ENCODE measurements at places on chromosomes 13 and 19. TPM values are rescaled to one million over a fixed set of nuclear protein-coding genes. Genes with fewer than 3 reads are reported as not detected.

- no peak overlapping the region for H3K4me3 ChIP-seq
- no peak for DNase-seq
- H3K27me3 ChIP-seq: no peaks in the 10 kb centered on the region
- H3K36me3 ChIP-seq: no peaks in the 10 kb centered on the region
These were observed 1421.5 kb upstream of the SPRY2 start for GRCh38 chr13:81762449-81762848.

GRCh38 chr13:51523082-51523518 lies 61.2 kb upstream of the WDFY2 start:
- no peak for DNase-seq
- no peaks in the 10 kb centered on the region for H3K27me3 ChIP-seq
- no peaks in the 10 kb centered on the region for H3K36me3 ChIP-seq
- H3K4me3 ChIP-seq: no peak overlapping the region
- H3K27ac ChIP-seq: no peak overlapping the region

DNA sequence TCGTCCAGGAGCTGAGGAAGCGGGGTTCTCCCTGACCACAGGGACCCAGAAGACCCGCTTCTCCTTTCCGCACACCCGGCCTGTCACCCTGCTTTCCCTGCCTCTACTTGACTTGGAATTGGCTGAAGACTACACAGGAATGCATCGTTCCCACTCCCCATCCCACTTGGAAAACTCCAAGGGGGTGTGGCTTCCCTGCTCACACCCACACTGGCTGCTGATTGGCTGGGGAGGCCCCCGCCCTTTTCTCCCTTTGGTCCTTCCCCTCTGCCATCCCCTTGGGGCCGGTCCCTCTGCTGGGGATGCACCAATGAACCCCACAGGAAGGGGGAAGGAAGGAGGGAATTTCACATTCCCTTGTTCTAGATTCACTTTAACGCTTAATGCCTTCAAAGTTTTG lies 18.9 kb downstream of the VASP start:
- H3K27ac ChIP-seq: no peak overlapping the region
- DNase-seq: peak; percentile 68
- H3K36me3 ChIP-seq: peaks cover 51% of the 10 kb centered on the region
- peaks cover 24% of the 10 kb centered on the region for H3K4me1 ChIP-seq
- H3K27me3 ChIP-seq: no peaks in the 10 kb centered on the region
- no peak overlapping the region for H3K4me3 ChIP-seq

DNA sequence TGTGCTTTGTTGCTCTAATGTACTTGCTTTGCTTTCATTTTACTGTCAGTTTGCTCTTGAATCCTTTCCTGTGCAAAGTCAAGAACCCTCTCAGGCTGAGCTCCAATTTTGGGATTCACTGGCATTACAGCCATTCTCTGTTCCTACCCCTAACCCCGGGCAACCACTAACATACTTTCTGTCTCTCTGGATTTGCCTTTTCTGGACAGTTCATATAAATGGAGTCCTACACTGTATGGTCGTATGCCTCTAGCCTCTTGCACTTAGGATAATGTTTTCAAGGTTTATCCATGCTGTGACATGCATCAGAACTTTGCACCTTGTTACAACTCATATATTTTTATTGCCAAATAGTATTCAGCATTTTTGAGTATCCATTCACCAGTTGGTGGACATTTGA lies 2.7 kb upstream of the TEX30 start:
- H3K36me3 ChIP-seq: no peaks in the 10 kb centered on the region
- no peaks in the 10 kb centered on the region for H3K4me1 ChIP-seq
- no peak overlapping the region for H3K4me3 ChIP-seq
- no peaks in the 10 kb centered on the region for H3K27me3 ChIP-seq
- no peak overlapping the region for H3K27ac ChIP-seq
- no peak for DNase-seq

- DNase-seq: no peak
- no peak overlapping the region for H3K4me3 ChIP-seq
- no peaks in the 10 kb centered on the region for H3K4me1 ChIP-seq
These were observed 7.0 kb upstream of the HSPH1 start for GRCh38 chr13:31168736-31169135.

- no peak for DNase-seq
- no peaks in the 10 kb centered on the region for H3K4me1 ChIP-seq
- no peak overlapping the region for H3K4me3 ChIP-seq
- no peaks in the 10 kb centered on the region for H3K27me3 ChIP-seq
These were observed 15.3 kb upstream of the SPATA13 start for GRCh38 chr13:24145240-24145639.

DNA sequence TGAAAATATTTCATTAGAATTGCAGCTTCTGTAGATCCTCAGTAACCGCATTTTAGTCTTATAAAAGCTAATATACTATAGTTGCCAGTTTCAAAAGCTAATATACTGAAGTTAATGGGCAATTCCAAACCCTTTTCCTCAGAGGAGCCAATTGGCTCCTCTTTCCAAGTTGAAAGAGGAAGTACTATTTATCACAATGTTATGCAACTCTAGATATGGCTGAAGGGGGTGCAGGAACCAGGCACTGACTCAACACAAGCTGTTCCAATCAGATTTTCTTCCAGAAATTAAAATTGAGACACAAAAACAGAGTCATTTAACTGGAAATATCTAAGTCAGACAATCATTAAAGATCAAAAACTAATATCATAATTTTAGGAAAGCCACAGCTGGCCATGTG lies 258.9 kb downstream of the PCDH20 start:
- H3K4me1 ChIP-seq: peaks cover under 1% of the 10 kb centered on the region
- DNase-seq: no peak
- H3K27ac ChIP-seq: no peak overlapping the region
- no peak overlapping the region for H3K4me3 ChIP-seq
- H3K27me3 ChIP-seq: no peaks in the 10 kb centered on the region

GRCh38 chr19:35330475-35330874 lies 1.5 kb downstream of the CD22 start:
- DNase-seq: no peak
- H3K4me1 ChIP-seq: no peaks in the 10 kb centered on the region
- H3K27ac ChIP-seq: no peak overlapping the region
- H3K27me3 ChIP-seq: no peaks in the 10 kb centered on the region
- H3K4me3 ChIP-seq: no peak overlapping the region
- H3K36me3 ChIP-seq: no peaks in the 10 kb centered on the region

DNA sequence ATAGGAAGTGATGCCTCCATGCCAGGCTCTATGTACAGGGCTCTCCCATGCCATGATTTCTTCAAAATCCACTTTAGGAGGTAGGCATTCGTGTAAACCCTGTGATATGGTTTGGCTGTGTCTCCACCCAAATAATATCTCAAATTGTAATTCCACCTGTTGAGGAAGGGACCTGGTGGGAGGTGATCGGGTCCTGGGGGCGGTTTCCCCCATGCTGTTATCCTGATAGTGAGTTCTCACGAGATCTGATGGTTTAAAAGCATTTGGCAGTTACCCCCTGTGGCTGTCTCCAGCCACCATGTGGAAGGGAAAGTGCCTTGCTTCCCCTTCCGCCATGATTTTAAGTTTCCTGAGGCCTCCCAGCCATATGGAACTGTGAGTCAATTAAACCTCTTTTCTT lies 8.1 kb downstream of the SARS2 start:
- peaks cover 9% of the 10 kb centered on the region for H3K36me3 ChIP-seq
- DNase-seq: no peak
- no peak overlapping the region for H3K4me3 ChIP-seq
- H3K4me1 ChIP-seq: no peaks in the 10 kb centered on the region
- H3K27ac ChIP-seq: no peak overlapping the region

- H3K4me1 ChIP-seq: peaks cover 14% of the 10 kb centered on the region
- peaks cover 6% of the 10 kb centered on the region for H3K36me3 ChIP-seq
- no peak overlapping the region for H3K27ac ChIP-seq
These were observed 1.5 kb downstream of the ZNF814 start for GRCh38 chr19:57887195-57887941.

GRCh38 chr19:15666883-15667282 lies 6.0 kb upstream of the CYP4F12 start:
- DNase-seq: no peak
- no peaks in the 10 kb centered on the region for H3K4me1 ChIP-seq
- no peak overlapping the region for H3K4me3 ChIP-seq
- H3K27ac ChIP-seq: no peak overlapping the region
- no peaks in the 10 kb centered on the region for H3K36me3 ChIP-seq

DNA sequence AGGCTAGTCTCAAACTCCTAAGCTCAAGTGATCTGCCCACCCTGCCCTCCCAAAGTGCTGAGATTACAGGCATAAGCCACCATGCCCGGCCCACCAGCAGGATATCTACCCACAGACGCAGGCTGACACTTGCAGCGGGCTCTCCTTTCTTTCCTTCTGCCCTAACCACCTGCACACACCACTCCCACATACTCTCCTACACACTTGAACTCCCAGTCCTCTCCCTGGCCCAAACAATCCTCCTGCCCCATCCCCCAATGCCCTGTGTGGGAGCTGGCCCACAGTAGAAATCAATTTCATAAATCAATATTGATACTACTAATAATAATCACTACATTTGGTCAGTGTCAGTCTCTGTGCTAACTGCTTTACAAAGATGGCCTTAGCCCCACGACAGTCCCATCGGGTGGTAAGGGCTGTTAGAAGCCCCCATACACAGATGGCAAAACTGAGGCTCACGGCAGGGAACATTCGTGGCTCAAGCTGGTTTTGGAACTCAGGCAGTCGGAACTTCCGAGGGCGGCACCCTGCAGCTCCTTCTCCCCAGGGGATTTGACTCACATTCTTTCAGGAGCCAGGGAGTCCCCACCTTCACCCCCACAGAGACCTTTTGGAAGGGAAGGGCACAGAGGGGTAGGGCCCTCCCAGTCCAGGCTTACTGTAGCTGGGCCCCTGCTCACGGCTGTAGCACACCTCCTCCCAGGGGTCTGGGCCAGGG lies 3.4 kb upstream of the DPF1 start:
- no peaks in the 10 kb centered on the region for H3K36me3 ChIP-seq
- no peak for DNase-seq
- peaks cover 5% of the 10 kb centered on the region for H3K27me3 ChIP-seq
- no peaks in the 10 kb centered on the region for H3K4me1 ChIP-seq
- no peak overlapping the region for H3K27ac ChIP-seq

DNA sequence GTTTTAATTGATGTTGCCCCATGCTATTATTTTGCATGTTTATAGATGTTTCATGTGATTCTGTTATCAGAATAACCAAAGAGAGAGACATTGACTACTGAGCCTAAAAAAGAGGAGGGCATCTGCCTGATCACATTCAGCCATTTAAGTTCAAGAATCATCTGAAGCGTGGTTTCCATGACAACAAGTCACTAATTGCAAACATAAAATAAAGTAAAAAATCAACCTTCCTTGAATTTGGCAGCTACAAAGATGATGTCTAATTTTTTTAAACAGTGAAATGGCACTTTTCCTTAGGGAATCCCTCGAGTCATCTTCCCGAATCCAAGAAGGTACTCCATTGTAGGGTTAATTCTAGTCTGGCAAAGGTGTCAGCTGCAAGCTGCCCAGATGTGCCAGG lies 884.2 kb downstream of the DIAPH3 start:
- no peak overlapping the region for H3K27ac ChIP-seq
- no peaks in the 10 kb centered on the region for H3K4me1 ChIP-seq
- no peaks in the 10 kb centered on the region for H3K27me3 ChIP-seq
- H3K4me3 ChIP-seq: no peak overlapping the region

DNA sequence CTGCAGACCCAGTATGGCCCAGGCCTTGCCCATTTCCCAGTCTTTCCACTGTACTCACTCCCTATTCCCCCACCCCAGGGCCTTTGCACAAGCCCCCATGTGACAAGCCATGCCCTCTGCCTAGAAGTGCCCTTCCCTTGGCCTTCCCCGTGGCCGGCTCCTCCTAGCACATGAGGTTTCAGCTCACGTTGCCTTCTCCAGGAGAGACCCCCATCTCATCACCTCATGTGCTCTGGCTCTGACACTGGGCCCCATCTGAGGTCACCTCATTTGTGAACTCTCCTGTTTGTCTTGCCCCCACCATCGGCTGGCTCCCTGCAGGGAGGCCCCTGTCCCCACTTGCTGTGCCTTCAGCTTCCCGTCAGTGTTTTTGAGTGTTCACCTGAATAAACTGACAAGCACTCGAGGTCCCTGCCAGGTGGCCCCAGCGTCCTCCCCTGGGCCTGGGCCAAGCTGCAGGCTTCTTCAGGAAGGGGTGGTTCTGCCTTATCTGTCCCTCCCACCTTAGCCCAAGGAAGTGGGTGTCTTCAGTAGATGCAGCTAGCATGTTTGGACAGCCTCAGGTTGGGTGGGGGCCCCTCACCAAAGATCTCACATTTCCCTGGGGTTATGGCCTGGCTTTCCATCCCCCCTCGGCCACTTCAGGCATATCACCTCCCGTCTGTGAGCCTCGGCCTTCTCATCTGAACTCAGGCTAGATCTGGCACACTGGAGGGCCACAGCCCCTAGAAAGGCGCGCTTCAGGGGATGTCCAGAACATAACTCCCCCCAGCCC lies 3.8 kb upstream of the SLC25A42 start:
- H3K4me3 ChIP-seq: no peak overlapping the region
- H3K27ac ChIP-seq: no peak overlapping the region

DNA sequence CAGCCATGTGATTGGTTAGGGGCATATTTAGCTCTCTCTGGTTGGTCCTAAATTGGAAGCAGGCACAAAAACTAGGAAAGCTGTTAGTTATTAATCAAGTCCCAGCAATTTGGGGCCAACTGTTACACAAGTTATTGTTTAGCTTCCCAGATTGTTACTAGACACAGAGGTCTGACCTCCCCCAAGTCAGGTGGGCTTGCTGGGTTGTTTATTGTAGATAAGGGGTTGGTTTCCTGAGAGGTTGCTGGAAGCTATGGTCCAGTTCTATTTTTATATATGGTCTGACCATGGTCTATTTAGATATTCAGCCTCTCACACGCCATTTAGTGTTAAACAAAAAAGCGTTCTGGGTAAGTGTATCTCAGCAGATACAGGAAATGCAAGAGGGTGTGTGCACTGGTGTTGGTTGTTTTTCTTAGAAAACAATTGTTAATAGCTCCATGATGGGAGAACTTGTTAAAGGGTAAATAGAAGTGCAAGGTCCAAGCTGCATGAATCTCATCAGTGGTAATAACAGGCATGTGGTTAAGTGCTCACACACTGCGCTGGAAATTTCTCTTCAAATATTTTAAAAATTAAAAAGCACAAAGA lies 150.0 kb downstream of the RAP2A start:
- no peak overlapping the region for H3K27ac ChIP-seq
- H3K27me3 ChIP-seq: no peaks in the 10 kb centered on the region
- H3K36me3 ChIP-seq: no peaks in the 10 kb centered on the region
- H3K4me1 ChIP-seq: no peaks in the 10 kb centered on the region
- no peak for DNase-seq
- no peak overlapping the region for H3K4me3 ChIP-seq

The BRME1 gene
- total RNA-seq: 0.70 TPM

The WDR87 gene
- not detected for total RNA-seq

The TEKTIP1 gene
- total RNA-seq: not detected

The SHISA7 gene
- total RNA-seq: not detected

The SRRM5 gene
- 0.28 TPM for total RNA-seq

The ZNF541 gene
- total RNA-seq: not detected

The ZBTB32 gene
- total RNA-seq: not detected

The LRCH1 gene
- total RNA-seq: 10.9 TPM

The NTF4 gene
- not detected for total RNA-seq
